ENCODE measurements at places on chromosomes 3 and 15.
A peak's percentile ranks its signal among the peaks of the same experiment; 100 is the strongest.

DNA sequence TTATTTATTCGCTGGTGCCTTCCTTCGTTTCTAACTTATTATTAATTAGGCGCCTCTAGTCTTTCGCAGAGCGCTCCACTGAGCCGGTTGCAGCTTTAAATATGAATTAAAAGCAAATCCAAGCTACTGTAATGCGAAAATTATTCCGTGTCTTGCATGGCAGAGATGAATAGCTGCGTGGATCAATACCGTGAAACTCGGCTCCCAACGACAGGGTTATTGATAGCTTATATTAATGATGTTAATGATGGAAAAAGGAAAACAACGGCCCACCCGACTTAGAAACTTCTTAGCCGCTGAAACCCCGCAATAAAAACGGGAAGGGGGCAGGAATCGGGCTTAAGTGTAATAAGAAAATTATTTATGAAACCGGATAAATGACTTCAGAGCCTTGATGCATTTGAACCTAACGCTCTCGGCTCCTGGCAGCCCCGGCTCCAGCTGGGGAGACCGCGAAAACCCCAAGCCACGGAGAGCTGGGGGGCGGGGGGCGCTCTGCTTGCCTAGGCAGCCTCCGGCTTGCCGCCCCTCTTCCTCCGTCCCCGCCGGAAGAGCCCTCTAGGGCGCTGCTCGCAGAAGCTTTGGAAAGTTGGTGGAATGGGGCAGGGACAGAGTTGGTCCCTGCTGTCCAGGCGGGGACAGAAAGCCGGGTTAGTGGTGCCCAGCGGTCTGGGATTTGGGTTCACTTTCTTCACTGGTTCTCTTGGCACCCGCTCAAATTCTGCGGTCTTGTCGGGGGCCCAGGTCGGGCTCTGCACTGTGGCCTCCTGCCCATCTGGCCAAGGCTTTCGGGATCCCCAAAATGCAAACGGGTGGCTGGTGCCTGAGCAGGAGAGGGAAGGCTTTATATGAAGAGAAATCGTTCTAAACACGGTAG is 7.7 kb upstream of the ONECUT1 start:
- DNase-seq: no peak

- no peak for DNase-seq
Observed at GRCh38 chr15:33311312-33311971, 675 bp downstream of the RYR3 start.

DNA sequence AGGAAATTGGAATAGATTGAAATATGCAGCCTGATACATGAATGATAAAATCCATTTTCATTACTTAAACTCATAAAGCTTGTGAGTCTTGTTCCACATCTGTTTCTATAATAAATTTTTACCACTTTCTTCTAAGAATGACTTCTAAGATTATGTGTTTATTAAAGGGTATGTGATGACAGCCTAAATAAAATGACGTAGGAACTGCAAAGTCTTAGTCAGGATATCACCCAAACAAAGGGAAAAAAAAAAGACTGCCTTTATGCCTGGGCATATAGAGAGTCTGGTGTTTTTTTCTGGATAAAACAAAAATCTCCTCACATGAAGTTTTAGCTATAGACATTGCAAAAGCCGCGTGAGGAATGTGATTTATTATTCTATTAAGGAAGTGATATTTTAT is 844.0 kb downstream of the DIPK2A start:
- no peak for DNase-seq

DNA sequence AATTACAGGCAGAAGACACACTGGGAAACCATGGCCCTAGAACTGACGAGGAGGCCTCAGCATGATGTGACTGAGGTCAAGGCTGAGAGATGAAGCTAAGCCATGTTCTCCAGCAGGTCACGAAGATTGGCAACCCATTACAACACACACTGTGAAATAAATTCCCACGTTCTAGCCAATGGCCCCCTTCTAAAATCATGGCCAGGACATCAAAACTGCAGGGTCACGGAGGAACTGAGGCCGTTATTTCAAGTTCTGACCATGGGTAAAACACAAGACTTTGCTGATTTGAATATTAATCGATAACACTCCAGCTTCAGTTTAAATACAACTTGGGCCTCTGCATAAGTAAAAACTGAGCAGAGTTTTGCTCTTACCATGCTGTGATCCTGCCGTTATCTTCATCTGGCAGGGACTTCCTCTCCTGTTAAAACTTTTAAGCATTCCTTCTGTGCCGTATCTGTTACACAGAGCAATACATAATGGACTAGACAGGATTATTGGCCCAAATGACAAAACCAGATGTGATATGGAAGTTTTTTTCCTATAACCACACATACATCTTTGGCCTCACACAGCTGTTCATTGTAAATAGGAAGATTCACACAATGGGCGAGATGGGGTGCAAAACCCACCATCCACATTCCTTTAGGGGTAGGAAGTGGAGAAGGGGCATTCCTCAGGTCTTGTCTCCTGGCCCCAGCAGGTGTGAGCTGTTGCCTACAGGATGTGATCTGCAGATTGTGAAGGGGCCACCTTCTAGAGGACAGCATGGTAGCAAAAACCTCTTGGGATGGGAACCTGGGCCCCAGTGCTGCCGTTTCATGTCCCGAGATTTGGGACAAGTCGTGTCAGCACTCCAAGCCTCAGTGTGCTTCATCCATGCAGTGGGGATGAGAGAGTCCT is 207.4 kb downstream of the OPA1 start:
- no peak for DNase-seq

DNA sequence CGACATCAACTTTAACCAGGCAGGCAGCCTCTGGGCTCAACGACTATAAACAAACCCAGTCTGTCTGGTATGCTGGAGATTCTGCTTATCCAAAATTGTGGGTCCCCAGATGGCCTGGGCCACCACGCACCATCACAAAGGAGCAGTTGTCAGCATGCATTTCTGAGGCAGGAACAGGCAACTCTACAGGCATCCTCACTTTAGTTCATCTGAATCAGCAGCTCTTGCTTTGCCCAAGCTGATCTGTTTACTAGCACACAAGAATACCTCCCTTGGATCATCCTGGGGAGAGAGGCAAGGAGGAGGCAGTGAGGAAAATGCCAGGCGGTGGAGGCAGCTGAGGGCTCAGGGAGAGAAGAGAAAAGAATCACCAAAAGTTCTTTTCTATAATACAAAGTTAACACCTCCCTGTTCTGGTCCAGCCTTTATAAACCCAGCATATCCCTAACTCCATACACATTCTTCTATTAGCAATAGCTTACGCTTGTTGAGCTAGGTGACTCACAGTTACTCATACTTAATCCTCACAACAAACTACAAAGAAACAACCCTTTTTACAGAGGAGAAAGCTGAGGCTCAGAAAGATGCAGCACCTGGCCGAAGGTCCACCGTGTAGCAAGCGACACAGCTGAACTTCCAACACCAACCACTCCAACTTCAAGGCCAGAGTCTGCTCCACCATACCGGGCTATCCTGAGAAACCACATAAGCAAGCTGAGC is 33.6 kb downstream of the ZDHHC3 start:
- DNase-seq: no peak

DNA sequence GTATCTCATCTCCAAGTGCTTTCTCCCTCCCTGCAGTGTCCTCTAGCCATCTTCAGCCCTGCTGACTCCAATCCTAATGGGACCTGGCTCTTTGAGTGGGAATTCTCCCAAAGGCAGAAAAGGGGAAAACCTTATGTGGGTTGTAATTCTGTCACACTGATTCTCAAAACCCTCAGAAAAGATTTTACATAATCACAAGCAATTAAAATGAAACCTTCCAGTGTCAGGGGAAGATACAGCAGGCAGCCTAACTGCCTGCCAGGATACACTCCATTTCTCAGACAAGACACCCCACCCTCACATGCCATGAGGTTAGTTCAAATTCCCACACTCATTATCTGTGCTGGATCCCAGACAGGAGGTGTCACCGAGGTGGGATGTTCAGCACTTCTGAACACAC is 121.4 kb downstream of the RFTN1 start:
- DNase-seq: no peak

- no peak for DNase-seq
Observed at GRCh38 chr3:194779729-194780224, 94.1 kb downstream of the FAM43A start.

DNA sequence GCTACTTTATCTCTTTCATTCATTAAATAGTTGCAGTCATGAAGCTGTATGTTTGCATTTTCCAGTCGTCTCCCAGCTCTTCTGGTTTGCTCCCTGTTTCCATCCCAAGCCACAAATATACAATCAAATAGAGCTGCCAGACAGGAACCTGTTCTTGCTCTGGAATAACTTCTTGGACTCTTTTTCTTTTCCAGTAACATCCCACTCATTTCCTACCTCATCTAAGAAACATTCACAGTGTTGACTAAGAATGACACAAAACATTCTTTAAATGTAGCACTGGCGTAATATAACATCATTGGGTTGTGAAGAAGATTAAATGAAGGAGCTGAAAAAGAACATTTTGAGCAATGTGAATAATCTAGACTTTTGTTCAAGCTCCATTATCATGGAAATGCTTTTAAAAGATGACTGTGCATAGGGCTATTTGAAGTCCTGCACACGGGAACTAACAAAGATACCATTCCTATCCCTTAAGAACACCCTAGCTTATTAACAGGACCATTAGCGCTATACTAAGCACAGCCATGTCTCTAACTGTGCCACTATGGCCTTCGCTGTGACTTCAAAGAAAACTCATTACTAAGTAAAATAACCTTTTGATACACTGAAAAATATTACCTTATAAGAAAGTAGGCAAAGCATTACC is 574.0 kb downstream of the NAALADL2 start:
- DNase-seq: no peak

DNA sequence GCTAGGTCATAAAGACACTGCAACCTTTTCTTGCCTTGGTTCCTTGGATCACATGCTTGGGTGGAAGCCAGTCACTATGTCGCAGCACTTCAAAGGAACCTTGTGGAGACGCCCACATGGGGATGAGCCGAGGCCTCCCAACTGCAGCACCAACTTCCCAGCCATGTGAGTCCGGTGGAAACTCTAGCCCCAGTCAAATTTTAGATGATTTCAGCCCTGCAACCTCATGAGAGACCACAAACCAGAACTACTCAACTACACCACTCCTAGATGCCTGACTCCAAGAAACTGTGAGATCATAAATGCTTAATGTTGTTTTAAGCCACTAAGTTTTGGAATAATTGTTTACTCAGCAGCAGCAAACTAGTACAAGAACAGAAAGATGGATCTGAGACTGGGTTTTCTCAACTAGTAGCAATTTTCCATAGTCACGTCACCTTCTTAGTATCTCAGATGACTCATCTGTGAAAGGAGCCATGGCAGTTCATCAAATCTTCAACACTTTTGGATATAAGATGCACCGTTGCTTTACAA is 86.5 kb downstream of the MB21D2 start:
- DNase-seq: no peak

GRCh38 chr15:64460724-64461720 is 644 bp downstream of the ZNF609 start:
- peak; percentile 33 for DNase-seq

DNA sequence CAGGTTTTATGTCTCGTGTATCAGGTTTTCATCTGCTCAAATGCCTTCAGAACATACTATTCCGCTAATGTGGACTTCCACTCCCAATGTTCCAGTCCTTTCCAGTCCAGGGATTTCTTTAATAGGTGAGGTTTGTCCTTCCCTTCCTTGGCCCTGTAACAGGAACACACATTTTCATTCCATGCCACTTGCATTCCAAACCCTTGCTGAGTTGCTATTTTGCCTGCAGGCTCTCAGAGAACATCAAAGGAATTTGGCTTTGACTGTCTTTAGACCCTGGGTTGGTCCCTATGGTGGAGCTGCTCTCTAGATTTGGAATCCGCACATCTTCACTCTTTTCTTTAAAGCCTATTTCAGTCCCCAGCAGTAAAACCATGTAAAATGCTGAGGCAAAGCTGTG is 12.3 kb upstream of the ALCAM start:
- no peak for DNase-seq

Data from GOT3 (cell line).